CD8-positive, alpha-beta memory T cell (primary cell): ENCODE measurements at places on chromosomes 7 and 10. TPM values are rescaled to one million over a fixed set of nuclear protein-coding genes. Genes with fewer than 3 reads are reported as not detected.

Gene CABCOCO1
- total RNA-seq: not detected

DNA sequence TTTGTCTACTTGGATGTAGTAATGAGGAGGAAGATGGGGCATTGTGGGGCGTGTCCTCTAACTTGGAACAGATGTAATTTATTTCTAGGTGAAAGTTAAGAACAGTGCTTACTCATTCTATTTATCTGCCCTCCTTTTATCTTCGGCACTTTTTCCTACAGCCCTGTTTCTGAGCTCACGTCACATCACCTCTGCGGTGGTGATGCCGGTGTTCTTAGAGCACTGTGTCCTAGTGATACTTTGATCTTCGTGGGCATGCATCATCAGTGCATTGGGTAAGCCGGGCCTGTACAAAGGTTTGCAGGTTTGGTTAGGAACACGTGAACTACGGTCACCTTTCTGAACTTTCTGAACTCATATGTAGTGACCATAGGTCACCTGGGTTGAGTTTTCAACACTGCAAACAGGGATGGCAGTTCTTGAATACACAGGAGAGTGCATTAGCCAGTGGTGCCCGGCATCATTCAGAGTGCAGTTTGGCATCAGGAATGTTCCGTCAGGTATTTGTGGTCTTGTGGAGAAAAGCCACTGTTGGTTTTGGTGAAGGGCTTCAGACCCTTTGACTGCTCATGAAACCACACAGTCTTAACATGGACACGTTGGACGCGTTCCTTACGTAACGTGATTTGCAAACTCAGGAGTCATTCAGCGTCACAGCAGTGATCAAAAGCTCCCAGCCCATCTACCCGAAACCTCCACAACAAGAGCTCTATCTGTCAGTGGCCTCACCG lies 5.6 kb downstream of the POR start:
- peaks cover 5% of the 10 kb centered on the region for H3K36me3 ChIP-seq
- no peaks in the 10 kb centered on the region for H3K27me3 ChIP-seq
- no peak overlapping the region for H3K27ac ChIP-seq

GRCh38 chr7:38736138-38736537 lies 105.0 kb upstream of the AMPH start:
- no peak overlapping the region for H3K27ac ChIP-seq
- no peaks in the 10 kb centered on the region for H3K27me3 ChIP-seq
- H3K4me1 ChIP-seq: no peaks in the 10 kb centered on the region
- no peak for DNase-seq
- no peaks in the 10 kb centered on the region for H3K36me3 ChIP-seq
- no peak overlapping the region for H3K4me3 ChIP-seq

DNA sequence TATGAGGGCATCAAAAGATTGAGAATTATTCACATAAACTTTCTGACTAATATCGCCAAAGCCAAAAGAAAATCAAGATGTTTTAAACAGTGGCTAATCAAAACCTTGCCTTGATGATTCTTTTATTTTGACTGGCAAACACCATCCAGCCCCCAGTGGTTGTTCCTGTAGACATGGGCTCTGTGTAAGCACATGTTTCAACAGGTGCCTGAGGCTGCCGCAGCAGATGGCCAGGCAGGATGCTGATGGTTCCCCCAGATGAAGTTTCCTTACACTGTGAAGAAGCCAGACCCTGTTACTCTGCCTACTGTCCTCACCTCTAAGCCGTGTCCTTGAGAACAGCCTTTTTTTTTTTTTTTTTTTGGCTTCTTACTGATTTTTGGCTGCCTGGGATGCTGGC lies 146.5 kb downstream of the RAB11FIP2 start:
- H3K4me1 ChIP-seq: no peaks in the 10 kb centered on the region
- no peaks in the 10 kb centered on the region for H3K36me3 ChIP-seq
- no peak overlapping the region for H3K4me3 ChIP-seq
- no peaks in the 10 kb centered on the region for H3K27me3 ChIP-seq
- no peak for DNase-seq
- H3K27ac ChIP-seq: no peak overlapping the region

Gene GIMAP5
- total RNA-seq: 63.9 TPM

- peak overlapping the region; percentile 9 for H3K4me3 ChIP-seq
- DNase-seq: peak; percentile 54
- no peaks in the 10 kb centered on the region for H3K27me3 ChIP-seq
- H3K27ac ChIP-seq: no peak overlapping the region
Observed at GRCh38 chr7:144812379-144813283, 23.2 kb downstream of the TPK1 start.

DNA sequence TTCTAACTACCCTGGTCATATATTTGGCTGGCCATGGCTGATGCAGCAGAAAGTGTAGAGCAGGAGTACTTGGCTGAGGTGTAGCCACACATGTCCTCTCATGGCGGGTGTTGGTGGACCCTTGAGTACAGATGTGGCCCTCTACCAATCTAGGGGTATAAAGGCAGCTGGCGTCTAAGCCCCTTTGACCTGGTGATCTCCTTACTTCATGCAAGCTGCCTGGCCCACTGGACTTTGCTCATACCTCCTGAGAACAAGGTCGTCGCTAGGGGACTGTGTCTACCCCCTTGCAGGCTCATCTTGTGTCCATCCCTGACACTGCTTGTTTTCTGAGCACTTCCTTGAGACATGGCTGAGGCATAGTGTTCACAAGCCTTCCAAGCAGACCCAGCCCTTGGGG lies 287.8 kb downstream of the RPS24 start:
- no peak overlapping the region for H3K27ac ChIP-seq
- H3K4me3 ChIP-seq: no peak overlapping the region
- H3K36me3 ChIP-seq: no peaks in the 10 kb centered on the region
- H3K27me3 ChIP-seq: no peaks in the 10 kb centered on the region

- H3K4me1 ChIP-seq: no peaks in the 10 kb centered on the region
- DNase-seq: no peak
- H3K27ac ChIP-seq: peak overlapping the region; percentile 7
- H3K36me3 ChIP-seq: no peaks in the 10 kb centered on the region
Observed at GRCh38 chr10:15325243-15325943, 45.7 kb downstream of the FAM171A1 start.

GRCh38 chr7:23530405-23530804 lies 1.4 kb downstream of the TRA2A start:
- H3K4me1 ChIP-seq: peaks cover 52% of the 10 kb centered on the region
- H3K36me3 ChIP-seq: no peaks in the 10 kb centered on the region
- no peak for DNase-seq
- no peaks in the 10 kb centered on the region for H3K27me3 ChIP-seq

Gene ANXA11
- 217 TPM for total RNA-seq

- no peak for DNase-seq
- H3K4me3 ChIP-seq: no peak overlapping the region
- peaks cover 5% of the 10 kb centered on the region for H3K4me1 ChIP-seq
Observed at GRCh38 chr10:125155101-125155500, 5.3 kb downstream of the CTBP2 start.

Gene ATG9B
- 3.8 TPM for total RNA-seq

Gene AMZ1
- total RNA-seq: not detected

DNA sequence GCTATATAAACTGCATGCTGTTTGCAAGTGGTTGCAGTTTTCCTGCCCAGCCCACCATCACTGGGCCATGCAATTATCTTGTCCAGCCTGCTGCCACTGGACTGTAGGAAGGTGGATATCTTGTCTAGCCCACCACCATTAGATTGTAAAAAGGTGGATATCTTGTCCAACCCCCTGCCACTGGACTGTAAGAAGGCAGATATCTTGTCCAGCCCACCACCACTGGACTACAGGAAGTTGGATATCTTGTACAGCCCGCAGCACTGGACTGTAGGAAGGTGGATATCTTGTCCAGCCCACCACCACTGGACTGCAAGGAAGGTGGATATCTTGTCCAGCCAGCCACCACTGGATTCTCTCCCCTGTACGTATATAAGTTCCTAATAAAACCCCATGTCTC lies 69.8 kb downstream of the SKAP2 start:
- no peaks in the 10 kb centered on the region for H3K4me1 ChIP-seq
- no peaks in the 10 kb centered on the region for H3K36me3 ChIP-seq
- no peak overlapping the region for H3K27ac ChIP-seq
- DNase-seq: no peak
- H3K4me3 ChIP-seq: no peak overlapping the region
